CD4-positive, alpha-beta T cell (primary cell): ENCODE measurements at places on chromosomes 2 and 18.

DNA sequence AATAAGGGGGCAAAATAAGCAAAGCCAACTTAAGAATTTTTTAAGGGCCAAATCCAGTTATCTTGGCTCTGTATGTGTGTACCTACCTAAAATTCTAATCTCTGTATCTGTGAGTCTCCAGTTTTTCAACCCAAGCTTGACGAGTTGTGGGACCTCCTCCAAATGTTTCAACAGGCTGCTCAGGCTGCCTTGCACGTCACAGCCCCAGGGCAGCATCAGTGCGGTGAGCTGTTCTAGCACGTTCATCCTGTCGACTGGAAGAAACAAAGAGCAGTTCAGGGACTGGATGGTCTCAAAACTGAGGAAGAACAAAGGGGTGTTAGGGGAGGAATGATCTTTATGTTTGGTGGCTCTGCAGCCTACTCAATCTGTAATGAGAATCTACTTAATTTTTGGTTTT, 29.4 kb downstream of the NLRC4 start:
- no peak for DNase-seq

DNA sequence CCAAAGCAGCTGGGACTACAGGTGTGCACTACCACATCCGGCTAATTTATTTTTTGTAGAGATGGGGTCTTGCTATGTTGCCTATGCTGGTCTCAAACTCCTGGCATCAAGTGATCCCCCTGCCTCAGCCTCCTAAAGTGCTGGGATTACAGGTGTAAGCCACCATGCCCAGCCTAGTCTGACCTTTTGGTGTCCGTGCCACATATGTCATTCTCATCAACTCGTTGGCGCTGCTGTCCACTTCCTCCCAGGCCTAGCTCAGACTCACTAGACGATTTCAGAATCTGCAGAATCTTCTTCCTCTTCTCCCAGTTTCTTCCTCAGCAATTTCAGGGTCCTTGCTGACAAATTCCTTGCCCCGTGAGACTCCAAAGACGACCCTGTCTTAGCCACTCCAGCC, 39.8 kb upstream of the DNMT3A start:
- no peak for DNase-seq

- DNase-seq, result no peak
These were observed 659.0 kb upstream of the CDH7 start for GRCh38 chr18:65091744-65092329.

GRCh38 chr18:57621246-57621604, 411 bp downstream of the NARS1 start:
- DNase-seq, result no peak

- DNase-seq, result no peak
These were observed 234.3 kb downstream of the ALK start for GRCh38 chr2:29687121-29687520.
